ENCODE measurements at places on chromosomes 1 and 21. TPM values are rescaled to one million over a fixed set of nuclear protein-coding genes. Genes with fewer than 3 reads are reported as not detected.

CATSPERE gene
- total RNA-seq, result 0.37 TPM

DAB1 gene
- total RNA-seq, result 0.10 TPM

- no peak overlapping the region for H3K4me3 ChIP-seq
- peaks cover 39% of the 10 kb centered on the region for H3K4me1 ChIP-seq
- peaks cover 4% of the 10 kb centered on the region for H3K27me3 ChIP-seq
- peak overlapping the region; percentile 2 for H3K27ac ChIP-seq
These were observed 26.5 kb upstream of the ATP2B4 start for GRCh38 chr1:203599875-203600781.

GRCh38 chr1:116534014-116534739 is 36.6 kb downstream of the CD58 start:
- H3K36me3 ChIP-seq, result peaks cover 69% of the 10 kb centered on the region
- DNase-seq, result no peak
- peaks cover 19% of the 10 kb centered on the region for H3K4me1 ChIP-seq
- H3K27ac ChIP-seq, result no peak overlapping the region
- H3K27me3 ChIP-seq, result no peaks in the 10 kb centered on the region

GRCh38 chr1:246837418-246838117 is 94.2 kb downstream of the AHCTF1 start:
- H3K27ac ChIP-seq, result no peak overlapping the region
- DNase-seq, result no peak
- H3K4me1 ChIP-seq, result peaks cover 5% of the 10 kb centered on the region
- H3K27me3 ChIP-seq, result peaks cover 4% of the 10 kb centered on the region
- H3K4me3 ChIP-seq, result no peak overlapping the region
- H3K36me3 ChIP-seq, result peaks cover 9% of the 10 kb centered on the region

ERVH48-1 gene
- not detected for total RNA-seq

DNA sequence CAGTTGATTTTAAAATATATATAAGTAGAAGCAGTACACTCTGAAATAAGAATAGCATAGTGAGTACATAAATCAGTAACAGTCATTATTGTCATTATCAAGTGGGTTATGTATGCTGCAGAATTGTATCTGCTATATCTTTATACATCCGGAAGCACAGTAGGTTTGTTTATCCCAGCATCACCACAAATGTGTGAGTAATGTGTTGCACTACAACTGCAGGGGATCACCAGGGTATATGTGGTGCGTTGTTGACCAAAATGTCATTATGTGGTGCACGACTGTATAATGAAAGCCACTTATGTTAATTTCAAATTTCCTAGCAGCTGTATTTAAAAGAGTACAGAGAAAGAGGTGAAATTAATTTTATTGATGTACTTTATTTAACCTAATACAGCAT is 87.7 kb upstream of the GADD45A start:
- no peaks in the 10 kb centered on the region for H3K4me1 ChIP-seq
- H3K27me3 ChIP-seq, result peaks cover under 1% of the 10 kb centered on the region
- no peaks in the 10 kb centered on the region for H3K36me3 ChIP-seq

All from activated CD8-positive, alpha-beta T cell treated with anti-CD3 and anti-CD28 coated beads, Interleukin-2, amount 10 ng/mL, durations not matched to agents 7 days and 5 days (primary cell).